NCI-H2081 treated with DMSO at 0.1 percent for 48 hours (cell line): ENCODE measurements at places on chromosomes 4 and X.

DNA sequence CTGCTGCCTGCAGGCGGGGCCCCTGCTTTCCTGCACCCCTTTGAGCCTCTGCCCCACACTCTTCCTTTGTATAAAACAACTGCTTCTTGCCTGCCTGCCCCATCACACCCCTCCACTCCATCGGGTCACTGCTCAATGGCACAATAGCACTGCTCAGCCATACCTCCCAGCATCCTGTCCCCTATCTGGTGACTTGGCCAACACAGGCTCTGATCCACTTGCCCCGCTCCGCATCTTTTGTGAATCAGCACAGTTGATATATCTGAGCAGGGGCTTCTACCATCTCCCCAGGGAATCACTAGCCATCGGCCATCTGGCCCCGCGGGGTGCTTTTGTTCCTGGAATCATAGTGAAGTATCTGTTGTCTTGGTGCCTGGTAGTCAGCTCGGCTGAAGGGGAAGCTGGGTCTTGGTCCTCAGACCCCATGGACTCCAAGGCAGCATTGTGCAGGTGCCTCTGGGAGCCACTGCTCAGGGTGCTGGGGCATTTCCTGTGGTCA, 45.3 kb downstream of the MAP7D3 start:
- DNase-seq: no peak

- no peak for DNase-seq
Observed at GRCh38 chr4:133157460-133158160, 8.5 kb downstream of the PCDH10 start.

DNA sequence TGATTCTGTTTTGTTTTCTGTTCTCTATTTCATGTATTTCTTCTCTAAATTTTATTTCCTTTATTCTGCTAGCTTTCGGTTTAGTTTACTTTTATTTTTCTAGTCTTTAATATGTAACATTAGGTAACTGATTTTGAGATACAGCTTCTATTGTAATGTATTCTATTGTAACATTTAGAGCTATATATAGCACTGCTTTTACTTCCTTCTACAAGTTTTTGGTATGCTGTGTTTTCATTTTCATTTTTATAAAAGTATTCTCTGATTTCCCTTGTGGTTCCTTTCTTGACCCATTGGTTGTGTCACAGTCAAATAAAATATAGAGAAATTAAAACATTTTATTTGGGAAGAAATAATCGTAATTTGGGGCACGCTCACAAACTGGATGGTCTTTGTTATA, 13.9 kb upstream of the CT47A1 start:
- DNase-seq: no peak

- DNase-seq: no peak
Observed at GRCh38 chr4:144185086-144185485, 44.6 kb upstream of the GYPA start.

DNA sequence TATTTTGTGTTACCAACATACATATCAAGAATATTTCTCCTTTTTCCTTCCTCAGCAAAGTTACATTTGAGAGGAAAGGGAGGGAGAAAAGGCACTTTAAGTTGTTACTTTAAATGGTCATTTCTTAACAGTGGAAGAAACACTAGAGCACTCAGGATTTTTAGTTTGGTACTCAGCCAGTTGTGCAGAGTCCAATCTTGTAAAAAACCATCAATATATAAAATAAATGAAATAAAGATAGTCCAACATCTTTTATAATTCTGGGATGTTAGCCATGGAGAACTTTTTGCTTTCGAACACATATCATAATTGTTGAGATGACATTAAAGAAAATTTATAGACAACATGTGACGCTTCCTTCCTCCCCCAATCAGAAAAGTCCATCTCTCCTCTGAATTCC, 253.8 kb downstream of the QDPR start:
- no peak for DNase-seq

DNA sequence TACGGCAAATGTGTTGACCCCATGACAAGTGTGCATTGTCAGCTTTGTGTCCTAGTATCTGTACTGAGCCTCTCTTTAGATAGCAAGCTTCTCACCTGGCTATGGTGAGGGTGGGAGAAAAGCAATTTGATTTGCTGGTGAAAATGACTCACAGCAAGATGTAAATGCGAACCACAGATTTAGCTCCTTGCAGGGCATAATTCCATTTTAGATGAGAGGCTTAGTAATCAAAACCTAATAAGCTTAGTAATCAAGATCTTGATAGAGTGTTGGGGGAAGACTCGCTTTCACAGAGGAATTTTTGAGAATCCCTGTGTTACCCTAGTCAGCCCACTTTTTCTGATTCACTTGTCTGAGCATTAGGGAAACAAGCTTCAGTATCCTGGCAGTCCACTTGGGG, 7.7 kb upstream of the OCIAD2 start:
- DNase-seq: no peak

DNA sequence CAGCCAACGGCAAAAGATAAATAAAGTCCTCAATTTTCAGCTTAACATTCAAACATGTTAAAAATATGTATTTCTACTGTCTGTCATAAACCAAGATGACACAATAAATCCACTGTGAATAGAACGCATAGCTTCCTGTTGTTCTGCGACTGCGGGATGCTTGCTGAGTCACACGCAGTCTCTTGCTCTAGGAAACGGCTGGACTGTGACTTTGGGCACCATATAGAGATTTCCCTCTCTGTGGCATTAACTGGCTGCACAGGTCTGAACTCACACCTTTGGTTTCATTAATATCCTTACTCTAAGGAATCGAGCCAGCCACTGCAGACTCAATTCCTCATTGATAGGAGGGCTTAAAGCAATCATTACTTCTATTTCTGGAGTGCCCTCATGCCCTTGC, 8.4 kb downstream of the BEND4 start:
- no peak for DNase-seq
